Stimulated activated naive CD4-positive, alpha-beta T cell (primary cell): ENCODE measurements at places on chromosomes 11 and 22.

GRCh38 chr11:36148701-36149100 lies 140.5 kb downstream of the COMMD9 start:
- DNase-seq, result no peak

DNA sequence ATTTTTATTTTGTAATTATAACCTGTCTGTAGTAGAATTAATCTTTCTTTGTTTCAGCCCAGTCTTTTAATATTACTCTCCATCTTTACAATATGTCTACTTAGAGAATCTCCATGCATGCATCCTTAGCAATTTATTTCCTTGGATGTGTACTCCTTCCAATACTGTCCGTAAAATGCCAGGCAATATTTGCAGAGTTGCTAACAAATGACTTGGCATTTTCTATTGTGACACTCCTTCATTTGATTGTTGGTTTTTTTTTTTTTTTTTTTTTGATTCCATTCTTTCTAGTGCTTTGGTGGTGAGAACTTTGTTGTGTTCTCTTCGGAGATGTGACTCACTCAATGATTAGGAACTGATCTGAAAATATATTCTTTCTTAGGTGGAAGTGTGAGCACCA lies 220.3 kb downstream of the CNTN5 start:
- no peak for DNase-seq

DNA sequence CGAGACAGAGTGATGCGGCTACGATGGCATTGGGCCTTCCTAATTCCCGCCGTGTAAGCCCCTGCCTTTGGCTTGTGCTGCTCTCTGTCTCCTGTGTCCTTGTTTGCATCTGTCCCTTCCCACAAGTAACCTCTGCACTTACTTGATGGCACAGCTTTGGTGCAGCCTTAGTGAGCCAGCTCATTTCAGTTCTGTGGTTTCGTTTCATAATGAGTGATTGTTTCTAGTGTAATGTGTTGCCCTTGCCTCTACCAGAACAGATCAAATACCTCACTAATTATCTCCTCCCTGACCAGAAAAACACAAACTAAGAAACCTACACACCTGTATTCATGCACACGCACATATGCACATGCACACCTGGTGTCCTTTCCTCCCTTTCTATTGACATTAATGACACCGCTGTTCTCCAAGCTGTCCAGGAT lies 58.8 kb downstream of the GRK3 start:
- DNase-seq, result no peak

- no peak for DNase-seq
These were observed 128.8 kb upstream of the SESN3 start for GRCh38 chr11:95359756-95360155.
